ENCODE measurements at places on chromosomes 7 and 10.

DNA sequence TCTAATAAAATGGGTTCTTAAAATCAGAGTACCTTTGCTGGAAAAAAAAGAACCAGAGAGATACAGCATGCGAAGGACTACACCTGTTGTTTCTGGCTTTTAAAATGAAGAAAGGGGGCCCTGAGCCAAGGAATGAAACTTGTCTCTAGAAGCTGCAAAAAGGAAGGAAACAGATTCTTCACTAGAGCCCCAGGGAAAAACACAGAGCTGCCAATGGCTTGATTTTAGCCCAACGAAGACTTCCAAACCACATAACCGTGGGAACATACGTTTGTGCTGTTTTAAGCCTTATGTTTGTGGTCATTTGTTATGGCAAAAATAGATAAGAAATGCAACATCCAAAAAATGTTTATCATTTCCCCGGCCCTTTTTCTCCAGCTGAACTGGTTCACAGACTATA is 780.0 kb downstream of the SORCS1 start:
- no peak for DNase-seq

- no peak for DNase-seq
Observed at GRCh38 chr10:128612195-128612594, 486.0 kb upstream of the MKI67 start.

DNA sequence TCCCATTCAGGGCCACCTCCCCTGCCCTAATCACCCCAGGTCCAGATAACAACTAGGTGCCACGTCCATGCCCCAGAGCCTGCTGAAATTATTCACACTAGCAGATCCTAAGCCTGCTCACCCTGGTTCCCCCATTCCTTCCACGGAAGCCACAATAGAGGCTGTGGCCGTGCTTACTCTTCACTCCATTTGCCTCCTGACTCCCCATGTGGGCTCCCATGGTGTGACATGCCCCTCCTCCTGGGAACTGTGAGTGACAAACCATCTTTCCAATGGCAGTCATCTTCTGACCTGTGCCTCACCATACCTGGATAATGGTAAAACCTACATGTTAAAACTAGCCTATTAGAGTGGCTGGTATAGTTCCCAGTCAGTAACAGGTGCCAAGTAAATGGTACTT is 216.2 kb upstream of the PRKCQ start:
- no peak for DNase-seq

- no peak for DNase-seq
Observed at GRCh38 chr7:100003711-100004661, 11.4 kb upstream of the ZKSCAN1 start.

DNA sequence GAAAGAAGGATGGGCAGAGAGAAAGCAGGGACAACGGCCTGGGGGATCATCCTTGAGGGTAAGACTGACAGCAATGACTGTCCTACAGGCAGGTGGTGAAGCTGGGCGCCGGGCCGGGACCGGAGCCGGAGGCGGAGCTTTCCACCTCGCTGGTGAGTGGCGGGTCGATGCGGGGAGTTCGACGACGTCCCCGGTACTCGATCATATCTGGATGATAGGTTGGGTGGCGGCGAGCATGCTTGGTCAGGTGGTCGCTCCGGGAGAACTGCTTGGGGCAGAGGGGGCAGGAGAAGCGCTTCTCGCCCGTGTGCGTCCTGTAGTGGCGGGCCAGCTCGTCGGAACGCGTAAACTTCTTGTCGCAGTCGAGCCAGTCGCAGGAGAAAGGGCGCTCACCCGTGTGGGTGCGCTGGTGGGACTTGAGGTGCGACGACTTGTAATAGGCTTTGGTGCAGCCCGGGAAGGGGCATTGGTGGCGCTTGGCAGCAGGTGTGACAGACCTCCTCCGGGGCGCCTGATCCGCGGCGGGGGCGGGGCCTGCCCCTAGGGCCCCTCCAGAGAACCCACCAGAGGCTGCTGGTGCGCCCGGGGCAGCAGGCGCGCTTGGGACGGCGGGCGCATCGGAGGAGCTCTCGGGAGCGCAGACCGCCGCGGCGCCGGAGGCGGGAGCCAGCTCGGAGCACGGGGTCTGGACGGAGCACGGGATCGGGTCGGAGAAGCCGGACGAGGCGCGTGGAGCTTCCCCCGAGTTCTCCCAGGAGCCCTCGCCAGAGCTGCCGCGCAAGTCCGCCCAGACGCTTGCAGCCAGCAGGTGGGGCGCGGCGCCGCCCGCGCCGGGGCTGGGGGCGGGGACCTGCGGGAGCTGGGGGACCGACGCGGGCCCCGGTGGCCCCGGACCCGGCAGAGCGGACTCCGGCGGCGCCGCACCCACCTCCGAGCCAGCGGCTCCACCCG is 752 bp downstream of the KLF14 start:
- DNase-seq = no peak

DNA sequence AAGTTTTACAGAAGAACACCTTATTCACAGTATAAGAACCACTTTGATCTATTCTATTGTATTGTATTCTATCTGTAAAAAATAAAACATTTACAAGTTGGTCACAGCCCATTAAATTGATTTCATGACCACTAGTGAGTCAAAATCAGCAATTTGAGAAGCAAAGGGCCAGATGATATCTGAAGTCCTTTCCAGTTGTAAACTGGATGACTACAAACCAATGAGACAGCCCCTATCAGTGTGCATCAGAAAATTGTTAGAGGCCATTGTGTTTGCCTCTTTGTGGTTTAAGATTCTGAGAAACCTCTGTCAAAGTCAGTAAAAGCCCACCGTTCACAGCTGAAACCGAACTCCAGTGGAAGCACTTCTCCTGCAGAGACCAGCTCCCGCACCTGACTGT is 54.8 kb downstream of the TBXAS1 start:
- DNase-seq = no peak

GRCh38 chr7:17236603-17237002 is 61.8 kb upstream of the AHR start:
- DNase-seq = no peak

GRCh38 chr7:3301831-3302618 is 973 bp downstream of the SDK1 start:
- DNase-seq = no peak

GRCh38 chr7:151853896-151854719 is 22.8 kb downstream of the PRKAG2 start:
- no peak for DNase-seq

DNA sequence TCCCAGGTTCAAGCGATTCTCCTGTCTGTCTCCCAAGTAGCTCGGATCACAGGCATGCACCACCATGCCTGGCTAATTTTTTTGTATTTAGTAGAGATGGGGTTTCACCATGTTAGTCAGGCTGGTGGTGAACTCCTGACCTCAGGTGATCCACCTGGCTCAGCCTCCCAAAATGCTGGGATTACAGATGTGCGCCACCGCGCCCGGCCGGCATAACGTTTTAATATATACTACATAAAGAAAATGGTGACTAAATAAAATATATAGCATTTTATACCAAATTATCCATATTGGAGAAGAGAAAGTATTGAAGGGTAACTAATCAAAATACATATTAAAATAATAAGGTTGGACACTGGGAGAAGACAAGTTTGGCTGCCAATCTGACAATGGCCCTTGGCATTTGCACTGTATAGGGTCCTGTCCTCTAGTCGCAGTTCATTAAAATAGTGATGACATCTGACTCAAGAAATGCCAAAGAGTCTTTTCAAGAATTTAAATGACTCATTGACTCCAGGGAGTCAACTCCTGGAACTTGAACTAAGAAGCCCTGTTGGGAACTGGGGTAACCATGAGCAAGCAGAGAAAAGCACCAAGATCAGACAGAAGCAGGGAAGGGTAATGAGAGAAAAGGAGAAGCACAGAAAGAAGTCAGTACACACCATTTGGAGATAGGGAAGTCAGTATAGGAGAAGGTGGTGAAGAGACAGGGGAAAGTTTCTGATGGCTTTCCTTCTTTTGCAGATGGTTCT is 91.1 kb downstream of the CH25H start:
- DNase-seq = no peak

- DNase-seq = no peak
Observed at GRCh38 chr10:19999431-19999830, 183.2 kb downstream of the PLXDC2 start.

DNA sequence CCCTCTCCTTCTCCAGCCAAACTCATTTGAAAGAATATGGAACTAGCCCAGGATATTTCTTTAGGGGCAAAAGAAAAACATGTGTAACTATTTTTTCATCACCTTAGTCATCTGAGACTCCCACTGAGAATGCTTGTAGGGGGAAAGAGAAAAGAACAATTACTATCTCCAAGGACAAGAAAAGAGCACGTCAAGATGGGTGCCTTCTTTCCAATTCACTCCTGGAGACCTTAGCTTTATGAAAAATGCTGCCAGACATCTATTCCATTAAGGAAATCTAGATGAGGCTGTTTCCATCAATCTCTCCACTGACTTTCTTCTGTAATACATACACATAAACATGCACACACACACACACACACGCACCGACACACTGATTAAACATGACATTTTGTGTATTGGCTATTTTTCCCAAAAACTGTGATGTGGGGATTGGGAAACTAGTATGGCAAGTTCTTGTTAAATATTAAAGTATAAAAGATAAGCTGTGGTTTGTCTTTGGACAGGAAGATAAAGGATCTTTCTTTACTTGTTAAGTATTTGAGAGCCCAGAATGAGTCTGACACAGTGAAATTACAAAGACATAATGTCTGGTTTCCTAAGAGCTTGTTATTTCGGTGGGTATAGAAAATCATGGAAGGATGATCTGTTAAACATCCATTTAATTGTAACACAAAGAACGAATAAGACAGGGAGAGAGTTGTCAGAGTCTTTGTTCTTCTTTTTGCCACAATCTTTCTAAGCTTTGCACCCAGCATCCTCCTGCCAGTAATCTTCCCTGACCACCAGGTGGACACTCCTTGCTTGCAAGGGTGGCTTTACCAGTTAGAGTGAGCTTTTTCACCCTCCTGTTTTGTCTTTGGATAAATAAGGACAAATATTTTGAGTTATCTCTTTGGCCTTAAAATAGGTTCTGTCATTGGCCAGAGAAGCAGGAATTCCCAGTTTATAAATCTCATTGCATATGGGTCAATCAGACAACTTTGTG is 177.3 kb upstream of the TMEM72 start:
- no peak for DNase-seq

DNA sequence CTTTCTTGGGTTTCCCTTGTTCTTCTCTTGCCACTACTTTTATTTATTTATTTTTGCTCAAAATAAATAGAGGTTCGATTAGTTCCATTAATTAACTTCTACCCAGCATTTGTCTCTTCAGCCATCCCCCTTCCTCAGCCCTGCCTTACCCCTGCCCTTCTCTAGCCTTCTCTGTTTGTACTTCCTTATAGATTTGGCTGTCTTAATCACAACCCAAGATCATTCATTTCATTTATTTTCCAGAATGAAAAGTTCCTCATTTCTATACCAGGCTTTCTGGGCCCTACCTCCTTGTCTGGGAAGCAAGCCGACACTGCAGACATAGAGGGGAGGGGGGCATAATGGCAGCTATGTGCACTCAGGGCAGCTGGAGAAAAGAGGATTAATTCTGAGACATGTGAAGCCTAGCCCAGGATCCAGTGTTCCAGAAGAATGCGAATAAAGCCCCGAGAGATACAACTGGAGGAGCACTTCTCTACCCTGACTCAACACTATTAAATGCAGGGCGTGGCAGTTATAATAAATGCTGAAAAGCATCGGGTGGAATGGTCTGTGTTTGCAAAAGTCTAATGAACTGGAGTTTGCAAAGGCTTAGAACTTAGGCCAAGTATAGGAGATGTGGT is 6.4 kb upstream of the PDCD4 start:
- DNase-seq = no peak

- no peak for DNase-seq
Observed at GRCh38 chr10:58475322-58476277, 37.1 kb upstream of the BICC1 start.

GRCh38 chr7:35329026-35329425 is 75.1 kb upstream of the TBX20 start:
- DNase-seq = no peak

DNA sequence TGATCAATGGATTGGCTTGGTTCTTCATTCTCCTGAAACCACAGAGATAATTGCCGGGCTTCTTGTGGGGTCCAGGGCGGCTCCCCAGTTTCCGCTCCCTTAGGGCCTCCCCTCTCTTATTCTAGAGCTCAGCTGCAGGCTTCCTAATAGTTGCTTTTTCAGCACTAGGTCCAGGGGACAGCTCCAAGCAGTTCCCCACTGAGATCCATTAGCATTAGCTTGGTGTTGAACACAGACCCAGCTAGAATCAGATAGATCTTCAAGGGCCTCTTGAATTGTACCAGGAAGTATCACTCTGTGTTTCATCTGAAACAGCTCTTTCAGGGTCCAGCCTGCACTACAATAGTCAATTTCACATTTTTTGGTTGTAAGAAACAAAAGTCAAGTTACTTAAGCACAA is 238.7 kb downstream of the SEC23IP start:
- no peak for DNase-seq

DNA sequence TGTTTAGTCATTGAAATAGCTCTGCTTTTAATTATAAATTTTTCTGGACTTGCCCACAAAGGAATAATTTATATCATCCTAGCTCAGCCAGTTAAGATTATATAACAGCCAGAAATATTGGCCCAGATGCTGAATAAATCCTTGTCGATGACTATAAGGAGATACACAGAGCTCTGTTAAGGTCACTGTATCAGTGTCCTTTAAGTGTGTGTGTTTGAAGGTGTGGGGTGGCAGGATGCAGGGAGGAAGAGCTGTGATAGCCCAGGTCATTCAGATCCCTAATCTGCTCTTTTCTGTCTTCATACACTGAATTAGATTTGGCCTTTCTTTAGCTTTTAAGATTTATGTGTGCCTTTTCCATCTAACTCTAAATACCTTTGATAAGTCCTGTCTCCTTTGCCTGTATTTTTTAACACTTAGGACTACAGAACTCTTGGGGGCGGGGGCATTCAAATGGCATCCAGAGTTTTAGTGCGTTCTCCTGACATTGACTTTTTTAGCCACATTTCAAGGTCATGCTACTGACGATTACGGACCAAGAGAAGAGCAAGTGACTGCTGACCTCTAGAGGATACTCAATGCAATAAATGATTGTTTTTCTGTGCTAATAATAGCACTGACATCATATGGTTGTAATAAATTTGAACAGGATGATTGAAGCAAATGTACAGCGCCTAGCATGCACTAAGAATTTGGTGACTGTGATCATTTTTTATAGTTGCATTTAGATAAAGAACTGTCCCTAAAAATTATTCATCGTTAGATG is 172.3 kb downstream of the CACNB2 start:
- peak; percentile 7 for DNase-seq

GRCh38 chr10:72736176-72736827 is 44.4 kb downstream of the MCU start:
- no peak for DNase-seq

DNA sequence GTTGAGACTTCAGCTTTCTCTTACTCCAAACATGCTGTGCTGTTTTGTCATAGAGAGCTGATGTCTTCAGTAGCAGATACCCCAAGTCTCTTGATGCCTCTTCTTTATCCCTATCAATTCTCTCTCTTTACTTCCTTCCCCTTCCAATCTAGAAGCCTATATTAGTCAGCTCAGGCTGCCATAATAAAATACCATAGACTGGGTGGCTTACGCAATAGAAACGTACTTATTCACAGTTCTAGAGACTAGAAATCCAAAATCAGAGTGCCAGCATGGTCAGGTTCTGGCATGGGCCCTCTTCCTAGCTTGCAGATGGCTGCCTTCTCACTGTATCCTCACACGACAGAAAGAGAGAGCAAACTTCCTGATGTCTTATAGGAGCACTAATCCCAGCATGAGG is 9.0 kb upstream of the GARS1 start:
- no peak for DNase-seq

Measured in GM12891 (cell line).